ENCODE measurements at places on chromosomes 3 and 15.

GRCh38 chr3:98262046-98262445 is 2.0 kb upstream of the OR5H6 start:
- no peak for DNase-seq

DNA sequence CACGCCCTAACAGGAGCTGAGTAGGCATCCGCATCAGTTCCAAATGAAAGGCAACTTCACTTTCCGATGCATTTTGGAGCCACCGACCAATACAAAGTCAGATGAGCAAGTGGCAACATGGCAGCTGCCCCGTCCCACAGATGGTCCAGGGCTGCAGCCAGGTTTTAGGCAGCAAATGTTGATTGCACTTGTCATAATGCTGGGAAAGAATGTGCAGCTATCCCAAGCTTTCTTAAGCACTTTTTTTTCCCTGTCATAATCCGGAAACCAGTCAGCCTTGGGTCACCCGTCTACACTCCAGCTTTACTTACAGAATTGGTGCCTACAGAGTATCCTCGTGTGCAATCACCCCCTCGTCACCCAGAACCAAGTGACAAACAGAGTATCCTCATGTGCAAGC is 147.7 kb downstream of the CHSY1 start:
- DNase-seq: no peak

- DNase-seq: no peak
These were observed 64.9 kb upstream of the ROPN1 start for GRCh38 chr3:124056846-124057245.

DNA sequence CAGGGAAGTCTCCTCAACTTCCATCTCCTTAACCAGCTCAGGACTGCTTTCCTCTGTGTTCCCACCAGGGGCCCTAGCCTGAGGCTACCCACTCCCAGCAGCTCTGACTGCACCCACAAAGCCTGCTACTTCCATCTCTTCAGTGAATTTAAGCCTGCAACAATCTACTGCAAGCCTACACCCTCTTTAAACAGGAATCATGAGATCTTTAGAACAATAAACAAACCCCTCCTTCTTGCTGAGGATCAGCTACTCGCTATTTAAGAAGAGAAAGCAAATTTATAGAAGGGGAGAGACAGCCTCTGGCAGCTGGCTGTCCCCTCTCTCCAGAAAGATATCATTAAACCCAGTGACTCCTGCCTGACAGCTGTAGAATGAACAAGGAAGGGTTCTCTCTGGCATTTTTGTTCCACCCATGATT is 51.9 kb downstream of the ARHGAP31 start:
- no peak for DNase-seq

DNA sequence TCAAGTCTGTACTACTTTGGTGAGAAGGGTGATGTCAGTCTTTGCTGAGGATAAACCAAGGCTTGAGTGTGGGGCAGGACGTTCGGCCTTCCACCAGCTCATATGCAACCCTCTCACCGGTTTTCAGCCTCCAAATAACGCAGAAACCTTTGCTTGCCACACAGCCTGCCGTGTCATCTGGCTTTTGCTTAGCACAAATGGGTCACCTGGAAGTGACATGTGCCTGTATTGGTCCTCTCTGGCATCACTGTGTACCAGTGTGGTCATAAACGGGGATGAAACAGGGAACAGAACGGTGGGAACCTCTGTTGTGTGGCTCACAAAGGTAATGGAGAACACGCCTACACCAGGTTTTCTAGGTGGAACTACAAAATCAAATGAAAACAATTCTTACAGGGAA is 7.1 kb downstream of the POMGNT2 start:
- no peak for DNase-seq

- DNase-seq: no peak
These were observed 421.8 kb downstream of the NLGN1 start for GRCh38 chr3:173819368-173819767.

DNA sequence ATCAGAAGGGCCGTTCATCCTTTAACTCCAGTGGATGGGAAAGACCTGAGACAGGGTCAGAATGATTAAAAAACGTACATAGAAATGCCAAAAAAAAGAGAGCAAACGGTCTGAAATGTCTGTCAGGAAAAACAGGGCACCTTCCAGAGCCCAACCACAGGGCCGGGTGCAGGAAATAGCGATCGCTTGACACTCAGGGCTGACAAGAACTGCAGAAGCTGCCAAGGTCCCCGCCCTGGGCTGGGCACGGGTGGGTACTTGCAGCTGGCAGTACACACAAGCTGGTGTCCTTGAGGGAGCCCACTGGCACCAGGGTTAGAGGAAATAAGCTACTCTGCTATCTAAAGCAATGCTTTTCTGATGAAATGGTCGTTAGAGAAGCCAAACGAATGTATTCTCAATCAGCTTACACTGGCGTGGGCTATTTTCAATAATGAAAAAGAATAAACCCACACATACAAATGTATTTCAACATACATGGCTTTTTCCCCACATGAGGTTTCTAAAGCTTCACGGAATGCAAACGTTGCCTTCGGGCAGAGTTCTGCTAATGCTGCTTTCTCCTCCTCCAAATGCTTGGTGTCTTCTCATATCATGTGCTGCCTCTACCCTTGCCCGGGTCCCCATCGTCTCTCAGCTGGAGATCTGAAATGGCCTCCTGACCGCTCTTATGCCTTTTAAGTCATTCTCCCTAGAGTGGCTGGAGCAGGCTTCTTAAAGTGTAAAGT is 15.6 kb downstream of the FRMD4B start:
- DNase-seq: peak; percentile 2

DNA sequence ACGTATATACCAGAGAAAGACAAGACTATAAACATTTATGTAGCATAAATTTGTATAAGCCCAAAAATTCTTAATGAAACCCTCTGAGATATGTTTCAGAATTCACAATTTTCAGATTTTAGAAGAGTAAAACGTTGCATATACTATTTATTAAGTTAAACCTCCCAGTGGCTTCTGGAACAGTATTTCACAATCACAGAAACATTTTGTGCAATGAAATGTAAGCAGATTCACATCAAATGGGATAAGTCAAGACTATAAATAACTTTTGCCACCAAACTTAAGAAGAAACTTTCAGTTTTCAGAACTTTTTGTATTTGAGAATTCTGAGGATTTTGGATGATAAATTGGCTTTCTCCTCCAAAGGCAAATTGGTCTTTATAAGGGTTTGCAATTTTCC is 9.2 kb downstream of the SLTM start:
- DNase-seq: no peak

- no peak for DNase-seq
These were observed 25.3 kb downstream of the NCEH1 start for GRCh38 chr3:172685331-172686214.

DNA sequence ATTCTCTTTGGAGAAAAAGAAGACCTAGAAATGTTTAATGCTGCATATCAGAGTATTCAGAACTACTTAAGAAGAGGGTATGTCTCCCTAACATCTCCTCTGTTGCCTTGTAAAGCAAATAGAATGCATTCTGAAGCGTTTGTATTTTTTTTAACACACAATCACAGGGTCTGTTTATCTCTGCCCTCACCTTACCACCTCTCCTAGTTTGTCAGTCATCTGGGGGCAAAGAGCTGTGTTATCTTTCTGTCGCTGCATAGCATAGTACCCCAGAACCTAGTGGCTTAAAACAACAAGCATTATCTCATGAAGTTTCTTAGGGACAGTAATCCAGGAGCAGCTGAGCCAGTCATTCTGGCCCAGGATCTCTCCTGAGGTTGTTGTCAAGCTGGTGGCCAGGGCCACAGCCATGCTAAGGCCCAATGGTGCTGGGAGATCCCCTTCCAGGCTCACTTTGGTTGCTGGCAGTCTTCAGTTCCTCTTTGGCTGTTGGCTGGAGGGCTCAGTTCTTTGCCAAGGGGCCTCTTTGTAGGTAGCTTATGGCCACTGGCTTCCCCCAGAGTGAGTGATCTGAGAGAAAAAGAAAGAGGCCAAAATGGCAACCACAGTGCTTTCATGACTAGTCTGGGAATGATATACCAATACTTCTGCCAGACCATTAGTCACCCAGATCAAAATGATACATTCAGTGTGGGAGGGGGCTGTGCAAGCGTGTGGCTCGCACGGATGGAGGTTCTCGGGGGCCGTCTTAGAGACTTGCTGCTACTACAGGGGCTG is 17.8 kb downstream of the EDEM1 start:
- DNase-seq: no peak

- no peak for DNase-seq
These were observed 22.3 kb downstream of the GRM2 start for GRCh38 chr3:51729042-51729633.

DNA sequence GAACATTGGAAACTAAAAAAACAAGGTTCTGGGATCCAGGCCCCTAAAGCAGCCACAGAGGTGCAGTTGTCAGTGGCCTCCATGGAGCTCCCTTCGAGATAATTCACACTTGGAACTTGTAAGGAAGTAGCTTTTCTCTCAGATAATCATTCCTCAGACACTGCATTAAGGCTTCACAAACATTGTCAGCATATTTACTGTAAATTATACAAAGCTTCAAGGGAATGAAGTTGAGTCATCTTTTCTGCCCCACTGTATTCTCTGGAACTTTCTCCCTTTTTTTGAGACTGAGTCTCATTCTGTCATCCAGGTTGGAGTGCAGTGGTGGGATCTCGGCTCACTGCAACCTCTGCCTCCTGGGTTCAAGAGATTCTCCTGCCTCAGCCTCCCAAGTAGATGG is 7.1 kb downstream of the BLOC1S6 start:
- no peak for DNase-seq

DNA sequence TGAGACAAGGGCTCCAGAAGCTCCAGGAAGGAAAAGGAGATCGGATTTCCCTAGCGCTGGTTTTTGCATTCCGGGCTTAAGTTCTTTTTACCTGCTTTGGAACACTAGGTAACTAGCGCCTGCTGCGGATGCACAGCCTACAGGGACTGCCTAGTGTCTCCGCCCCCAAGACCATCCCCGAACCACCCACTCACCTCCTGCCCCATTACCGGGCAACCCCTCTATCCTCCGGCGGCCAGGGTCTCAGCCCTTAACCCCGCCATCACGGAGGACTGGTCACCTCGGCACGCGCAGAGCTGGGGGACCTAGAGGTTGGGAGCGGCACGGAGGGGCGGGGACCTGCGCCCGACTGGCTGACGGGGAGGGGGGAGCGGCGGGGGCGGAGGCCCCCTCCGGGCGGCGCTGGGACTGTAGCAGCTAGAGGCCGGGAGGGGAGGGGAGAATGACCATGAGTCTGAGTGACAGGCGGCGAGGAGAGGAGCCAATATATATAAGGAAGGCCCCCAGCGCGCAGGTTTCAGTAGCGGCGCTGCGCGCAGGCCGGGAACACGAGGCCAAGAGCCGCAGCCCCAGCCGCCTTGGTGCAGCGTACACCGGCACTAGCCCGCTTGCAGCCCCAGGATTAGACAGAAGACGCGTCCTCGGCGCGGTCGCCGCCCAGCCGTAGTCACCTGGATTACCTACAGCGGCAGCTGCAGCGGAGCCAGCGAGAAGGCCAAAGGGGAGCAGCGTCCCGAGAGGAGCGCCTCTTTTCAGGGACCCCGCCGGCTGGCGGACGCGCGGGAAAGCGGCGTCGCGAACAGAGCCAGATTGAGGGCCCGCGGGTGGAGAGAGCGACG is at the start of gene DLL4:
DLL4 (plus strand) TSS at position 520 of the 839 bp plus-strand sequence. CDS start 329 bp downstream, outside the sequence.
- DNase-seq: peak; percentile 54
